Activated T-helper 1 cell treated with anti-CD3 and anti-CD28 coated beads, Interleukin-2, amount 50 U/mL, for 16 hours (primary cell): ENCODE measurements at places on chromosomes 13 and 19.

DNA sequence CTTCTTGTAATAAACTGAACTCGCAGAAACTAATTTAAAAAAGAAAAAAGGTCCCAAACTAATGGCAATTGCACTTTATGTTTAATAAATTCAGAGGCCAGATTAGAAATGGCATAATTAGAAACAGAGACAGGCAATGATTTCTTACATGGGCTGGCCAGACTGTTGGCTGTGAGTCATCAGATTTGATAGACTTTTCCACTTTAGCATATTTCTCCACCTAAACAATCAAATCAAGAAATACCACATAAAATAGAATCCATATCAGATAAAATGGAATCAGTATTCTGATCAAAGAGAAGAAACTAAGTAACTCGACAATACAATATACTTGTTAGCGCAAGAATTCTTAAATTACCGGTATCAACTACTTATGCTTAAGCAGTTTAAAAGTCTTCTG lies 29.0 kb downstream of the EXOSC8 start:
- no peak for DNase-seq

- no peak for DNase-seq
These were observed 15.6 kb upstream of the HMGB1 start for GRCh38 chr13:30481241-30481760.

- DNase-seq, result no peak
These were observed 459.6 kb downstream of the KLF12 start for GRCh38 chr13:73674570-73674969.

GRCh38 chr13:30755678-30756077 lies 20.3 kb downstream of the ALOX5AP start:
- no peak for DNase-seq

- no peak for DNase-seq
These were observed 163.0 kb downstream of the EFNB2 start for GRCh38 chr13:106372199-106373155.

GRCh38 chr19:17540174-17540573 lies 15.3 kb upstream of the COLGALT1 start:
- DNase-seq, result no peak

GRCh38 chr13:46489586-46490023 lies 63.4 kb upstream of the LRCH1 start:
- DNase-seq, result no peak

- no peak for DNase-seq
These were observed 168.9 kb downstream of the FLT1 start for GRCh38 chr13:28326056-28326455.

DNA sequence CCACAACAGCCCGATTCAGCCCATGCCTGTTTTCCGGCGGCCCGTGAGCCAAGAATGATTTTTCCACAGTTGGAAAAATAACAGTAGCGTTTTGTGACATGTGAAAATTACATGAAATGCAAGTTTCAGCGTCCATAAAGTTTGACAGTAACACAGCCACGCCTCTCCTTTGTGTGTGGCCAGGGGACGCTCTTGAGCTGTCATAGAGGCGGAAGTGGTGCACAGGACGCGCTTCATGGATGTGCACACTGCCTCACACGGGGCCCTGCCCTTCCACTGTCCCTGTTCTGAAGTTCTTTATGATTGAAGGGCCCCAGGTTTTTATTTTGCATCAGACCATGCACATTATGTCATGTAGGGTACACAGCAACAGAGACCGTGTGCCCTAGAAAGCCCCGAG lies 12.4 kb upstream of the ELAVL1 start:
- no peak for DNase-seq

DNA sequence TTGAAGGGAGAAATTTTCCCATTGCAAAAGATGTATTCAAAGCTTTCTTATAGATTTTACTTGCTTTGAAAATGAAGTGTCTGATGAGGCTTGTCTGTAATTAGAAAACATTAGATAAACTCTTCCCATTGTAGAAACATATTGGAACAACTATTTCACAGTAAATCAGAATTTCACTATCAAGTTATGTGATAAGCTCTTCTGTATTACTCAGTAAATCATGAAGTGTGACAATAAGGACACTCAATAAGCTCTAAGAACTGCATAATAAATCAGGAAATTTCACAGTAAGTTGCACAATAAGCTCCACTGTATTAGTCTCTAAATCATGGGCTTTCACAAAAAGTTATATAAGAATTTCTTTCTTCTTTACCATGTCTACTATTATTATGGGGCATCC lies 1546.6 kb downstream of the SLITRK5 start:
- no peak for DNase-seq

GRCh38 chr13:29805994-29806979 lies 44.1 kb downstream of the UBL3 start:
- DNase-seq, result no peak

- DNase-seq, result no peak
These were observed 18.2 kb downstream of the CCNA1 start for GRCh38 chr13:36450534-36450933.

DNA sequence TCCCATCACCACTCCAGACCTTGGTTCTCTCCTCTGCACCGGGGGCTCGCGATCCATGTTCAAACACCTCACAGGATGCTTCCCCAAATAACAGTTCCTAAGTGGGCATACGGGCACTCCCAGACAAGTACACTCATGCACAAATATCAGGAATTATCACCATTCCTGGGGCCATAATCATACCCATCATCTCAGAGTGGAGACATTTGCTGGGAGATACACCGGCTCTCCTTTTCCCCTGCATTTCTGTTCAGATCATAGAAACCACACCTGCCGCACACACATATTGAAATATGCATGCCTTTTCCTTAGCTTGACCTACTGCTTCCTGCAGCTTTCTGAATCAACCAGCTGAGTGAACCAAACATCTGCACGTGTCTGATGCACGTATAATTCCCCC lies 33.9 kb upstream of the MBNL2 start:
- DNase-seq, result no peak

GRCh38 chr19:38664503-38665211 lies 17.2 kb downstream of the ACTN4 start:
- DNase-seq, result no peak

DNA sequence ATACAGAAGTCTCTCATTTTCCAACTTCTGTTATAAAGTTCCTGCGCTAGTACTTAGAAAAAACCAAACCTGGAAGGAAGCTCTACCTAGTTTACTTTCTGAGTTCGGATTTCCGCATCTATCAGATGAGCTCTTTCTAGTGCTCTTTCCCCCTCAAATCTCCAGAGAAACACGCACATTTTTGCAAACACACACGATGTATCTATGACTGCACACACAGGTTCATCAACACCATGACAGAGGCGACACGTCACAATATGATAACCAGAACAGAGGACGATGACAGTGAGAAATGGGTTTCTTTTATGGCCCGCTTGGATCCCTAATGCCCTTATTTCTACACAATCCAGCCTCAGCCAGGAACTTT lies 629 bp upstream of the LRRC63 start:
- DNase-seq, result no peak

DNA sequence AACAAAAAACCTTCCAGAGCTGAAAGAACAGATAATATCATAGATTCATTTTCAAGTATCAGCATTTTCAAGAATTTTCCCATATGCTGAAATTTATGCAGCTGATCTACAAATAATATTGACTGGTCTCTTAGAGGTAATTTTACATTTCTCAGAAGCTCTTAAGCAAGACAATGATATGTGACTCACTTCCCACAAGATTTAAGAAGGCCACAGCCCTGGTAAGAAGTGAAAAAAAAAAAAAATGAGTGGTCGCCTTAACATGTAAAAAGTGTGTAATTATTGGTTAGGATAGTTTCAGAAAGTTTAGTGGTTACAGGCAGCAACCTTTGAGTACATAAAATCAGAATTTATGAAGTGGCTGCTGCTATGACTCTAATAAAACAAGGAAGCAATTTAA lies 54.5 kb downstream of the NUFIP1 start:
- DNase-seq, result no peak

DNA sequence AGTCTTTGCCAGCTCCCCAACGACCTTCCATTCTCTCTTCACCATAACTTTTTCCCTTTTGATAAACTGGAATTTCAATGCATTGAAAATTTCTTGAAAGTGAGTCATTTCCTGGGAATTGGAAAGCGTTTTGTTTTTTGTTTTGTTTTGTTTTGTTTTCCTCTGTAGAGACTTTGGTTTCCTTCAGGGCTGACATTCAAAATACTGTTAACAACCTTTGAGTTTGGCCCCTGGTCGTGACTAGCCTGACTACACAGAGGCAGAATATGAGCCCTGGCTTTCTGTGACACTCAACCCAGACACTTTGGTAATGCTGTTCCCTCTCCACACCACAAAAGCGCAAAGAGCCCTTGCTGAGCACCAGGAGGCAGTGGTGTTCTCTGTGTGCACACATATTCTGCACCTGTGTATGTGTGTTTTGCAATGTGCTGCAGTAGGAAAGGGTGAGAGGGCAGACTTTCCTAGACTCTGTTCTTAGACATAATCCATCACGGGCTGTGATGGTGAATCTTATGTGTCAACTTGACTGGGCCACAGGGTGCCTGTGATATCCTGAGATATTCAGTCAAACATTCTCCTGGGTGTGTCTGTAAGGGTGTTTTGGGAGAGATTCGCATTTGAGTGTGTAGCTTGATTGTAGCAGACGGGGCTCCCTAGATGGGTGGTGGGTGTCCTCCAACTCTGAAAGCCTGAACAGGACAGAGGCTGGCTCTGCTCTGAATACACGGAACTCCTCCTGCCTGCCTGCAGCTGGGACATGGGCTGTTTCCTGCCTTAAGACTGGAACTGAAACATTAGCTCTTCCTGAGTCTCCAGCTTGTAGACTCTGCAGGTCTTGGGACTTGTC lies 29.5 kb upstream of the ANKRD10 start:
- DNase-seq, result no peak

- DNase-seq, result no peak
These were observed 22.5 kb downstream of the LGALS16 start for GRCh38 chr19:39677961-39678889.

GRCh38 chr13:42597505-42597904 lies 23.6 kb downstream of the TNFSF11 start:
- no peak for DNase-seq

GRCh38 chr13:45238945-45239795 lies 38.3 kb upstream of the KCTD4 start:
- no peak for DNase-seq

DNA sequence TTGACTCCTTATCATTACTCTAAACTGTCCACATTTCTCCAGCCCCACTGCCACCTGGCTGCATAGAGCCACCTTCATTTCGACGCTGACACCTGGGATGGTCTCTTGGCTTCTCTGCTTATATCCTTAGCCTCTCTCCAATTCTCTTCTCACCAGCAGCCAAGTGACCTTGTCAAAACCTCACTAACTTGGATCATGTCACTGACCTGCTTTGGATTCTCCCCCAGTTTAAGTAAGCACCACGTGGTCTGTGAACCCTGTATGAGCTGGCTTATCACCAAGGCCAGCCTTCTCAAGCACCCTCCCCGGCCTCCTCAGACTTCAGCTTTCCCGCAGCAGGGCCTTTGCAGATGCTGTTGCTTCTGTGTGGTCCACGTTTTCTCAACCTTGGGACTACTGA lies 12.3 kb upstream of the GGACT start:
- no peak for DNase-seq

DNA sequence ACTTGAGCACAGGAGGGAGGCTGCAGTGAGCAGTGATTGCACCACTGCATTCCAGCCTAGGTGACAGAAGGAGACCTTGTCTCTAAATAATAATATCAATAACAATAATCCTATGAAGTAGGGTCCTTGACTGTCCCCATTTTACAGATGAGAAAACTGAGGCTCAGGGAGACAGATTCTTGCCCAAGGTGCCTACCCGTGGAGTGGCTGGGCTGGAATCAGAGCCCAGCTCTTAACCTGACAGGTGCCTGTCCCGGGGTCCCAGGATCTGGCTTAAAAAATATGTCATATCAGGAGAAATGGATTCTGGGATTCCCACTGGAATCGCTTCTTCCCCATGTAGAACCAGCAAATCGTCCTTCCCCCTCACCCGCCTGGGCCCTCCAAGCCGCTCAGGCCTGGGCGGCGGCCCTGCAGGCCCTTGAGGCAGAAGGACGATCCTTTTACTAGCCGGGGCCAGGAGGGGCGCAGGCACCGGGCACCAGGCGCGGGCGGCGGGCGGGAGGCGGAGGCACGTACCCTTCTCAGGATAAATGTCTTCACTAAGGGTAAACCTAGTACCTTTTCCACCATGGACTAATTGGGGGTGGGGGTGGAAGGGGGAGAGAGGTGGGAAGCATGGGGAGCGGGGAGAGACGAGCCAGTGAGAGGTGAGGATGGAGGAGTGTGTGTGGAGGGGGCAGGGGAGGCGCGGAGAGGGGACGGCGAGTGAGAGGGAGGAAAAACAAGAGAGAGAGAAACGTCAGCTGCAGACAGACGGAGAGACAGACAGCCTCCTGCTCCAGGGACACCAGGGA lies 60.6 kb downstream of the COLGALT1 start:
- no peak for DNase-seq

GRCh38 chr13:67318860-67319259 lies 88.7 kb upstream of the PCDH9 start:
- DNase-seq, result no peak

DNA sequence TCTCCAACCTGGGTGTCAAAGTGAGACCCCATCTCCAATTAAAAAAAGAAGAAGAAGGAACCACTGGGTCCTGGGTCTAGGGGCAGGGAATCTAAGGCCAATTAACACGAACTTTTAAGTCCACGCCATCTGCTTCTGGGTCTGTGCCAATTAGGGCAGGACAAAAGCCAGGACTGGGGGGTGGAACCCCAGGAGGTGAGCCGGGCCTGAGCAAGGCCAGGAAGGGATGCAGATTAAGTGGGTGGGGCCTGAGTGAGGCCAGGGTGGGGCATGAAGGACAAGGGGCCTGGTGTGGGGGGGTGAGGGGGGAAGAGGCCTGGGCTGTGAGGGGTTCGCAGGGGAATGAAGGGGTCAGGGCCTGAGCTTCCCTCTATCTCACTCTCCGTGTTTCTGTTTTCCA lies 26.3 kb upstream of the ZNF83 start:
- no peak for DNase-seq

DNA sequence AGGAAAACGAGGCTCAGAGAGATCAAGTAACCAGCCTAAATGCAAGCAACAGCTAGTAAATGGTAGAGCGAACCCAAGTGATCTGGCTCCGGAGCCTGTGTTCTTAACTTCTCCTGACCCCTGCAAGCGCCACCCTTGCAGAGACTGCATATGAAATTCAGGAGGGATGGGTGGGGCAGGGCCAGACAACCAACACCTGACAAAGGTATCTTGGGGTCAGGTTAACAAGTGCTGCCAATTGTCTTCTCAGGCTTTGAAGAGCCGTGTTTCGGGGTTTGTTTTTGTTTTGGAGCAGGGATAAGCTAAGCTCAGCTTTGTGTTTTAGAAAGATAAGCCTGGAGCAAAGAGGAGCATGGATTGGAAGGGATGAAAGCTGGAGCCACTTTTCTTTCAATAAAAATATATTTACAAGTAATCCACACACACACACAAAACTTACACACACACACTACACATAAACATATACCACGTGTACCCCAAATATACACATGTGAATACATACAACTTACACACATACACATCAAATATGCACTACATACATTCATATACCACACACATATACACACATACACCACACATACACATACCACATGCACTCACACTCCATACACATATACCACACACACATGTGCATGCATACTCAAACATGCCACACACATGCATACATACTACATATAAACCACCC lies 722.0 kb downstream of the DIAPH3 start:
- no peak for DNase-seq
